ENCODE measurements at places on chromosomes 6 and 20.
A peak's percentile ranks its signal among the peaks of the same experiment; 100 is the strongest.

DNA sequence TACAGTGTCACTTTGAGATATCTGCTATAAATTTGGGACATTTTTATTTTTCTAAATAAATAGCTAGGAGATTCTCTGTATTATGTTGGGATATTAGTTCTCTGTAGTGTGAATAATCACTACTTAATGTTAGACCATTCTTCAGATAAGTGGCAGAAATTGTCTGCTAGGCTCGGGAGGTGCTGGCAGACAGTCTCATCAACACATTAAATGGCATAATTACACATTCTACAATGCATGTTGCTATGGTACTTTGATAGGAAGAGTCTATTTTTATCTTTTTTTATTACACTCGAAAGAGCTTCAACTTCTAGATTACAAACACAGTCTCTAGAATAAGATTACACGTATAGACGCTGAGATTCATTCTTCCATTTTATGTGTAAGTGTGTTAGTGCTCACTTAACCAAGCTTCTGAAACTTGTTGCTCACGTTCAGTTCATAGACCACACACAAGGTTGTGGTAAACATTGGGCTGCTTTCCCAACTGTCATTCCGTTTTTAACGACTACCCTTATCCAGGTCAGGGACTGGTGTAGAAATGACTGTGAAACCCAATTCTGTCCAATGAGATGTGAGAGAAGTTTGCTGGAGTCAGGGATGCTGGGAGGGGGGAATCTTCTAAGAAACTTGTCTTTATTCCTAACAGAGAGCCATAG, 78.6 kb downstream of the TPBG start:
- DNase-seq: no peak

DNA sequence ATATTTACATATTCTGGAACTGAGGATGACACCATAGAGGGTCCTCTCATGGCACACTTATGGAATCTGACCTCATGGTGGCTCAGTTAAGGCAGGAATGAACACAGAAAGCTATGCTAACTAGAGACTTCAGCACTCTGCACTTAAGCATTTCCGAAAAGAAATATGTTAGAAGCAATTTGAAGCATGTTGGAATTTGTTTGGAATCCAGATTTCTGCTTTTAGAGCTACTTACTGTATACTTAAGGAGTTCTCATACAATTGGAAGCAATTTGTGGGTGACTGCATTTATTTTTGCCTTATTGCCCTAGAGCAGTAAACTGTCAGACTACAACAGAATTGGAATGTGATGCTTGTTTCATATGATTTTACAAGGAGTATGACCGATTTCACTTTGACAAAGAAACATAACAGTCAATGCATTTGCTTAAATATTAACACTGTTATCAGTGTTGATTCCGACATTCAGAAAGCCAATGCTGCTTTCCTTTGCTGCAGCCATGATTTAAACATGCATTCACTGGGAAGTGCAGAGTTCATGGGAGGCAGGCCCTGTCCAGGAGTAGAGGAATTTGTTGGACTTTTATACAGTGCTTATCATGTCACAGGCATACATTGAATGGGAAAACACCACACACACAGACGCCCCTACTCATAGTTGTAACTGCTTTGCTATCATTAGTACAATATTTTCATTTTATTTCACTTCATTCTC, 244.4 kb downstream of the SAMD5 start:
- no peak for DNase-seq

GRCh38 chr20:45318386-45318939, 10.4 kb upstream of the MATN4 start:
- no peak for DNase-seq

DNA sequence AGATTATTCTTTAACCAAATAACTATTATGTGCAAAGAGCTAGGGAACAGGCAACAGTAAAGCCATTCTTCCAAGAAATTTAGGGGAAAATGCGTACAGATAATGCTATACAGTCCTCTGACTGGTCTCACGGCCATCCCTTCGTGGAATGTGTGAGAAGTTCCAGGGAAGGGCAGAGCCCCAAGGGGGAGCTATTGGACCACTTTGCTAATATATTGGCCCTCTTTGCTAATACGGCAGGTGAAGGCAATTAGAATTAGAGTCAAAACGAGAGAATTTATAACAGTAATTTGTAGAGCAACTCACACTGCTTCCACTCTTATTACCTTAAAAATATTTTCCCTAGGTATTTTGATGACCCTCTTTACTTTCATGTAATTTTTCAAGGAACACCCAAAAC, 140.4 kb downstream of the IMPG1 start:
- no peak for DNase-seq

DNA sequence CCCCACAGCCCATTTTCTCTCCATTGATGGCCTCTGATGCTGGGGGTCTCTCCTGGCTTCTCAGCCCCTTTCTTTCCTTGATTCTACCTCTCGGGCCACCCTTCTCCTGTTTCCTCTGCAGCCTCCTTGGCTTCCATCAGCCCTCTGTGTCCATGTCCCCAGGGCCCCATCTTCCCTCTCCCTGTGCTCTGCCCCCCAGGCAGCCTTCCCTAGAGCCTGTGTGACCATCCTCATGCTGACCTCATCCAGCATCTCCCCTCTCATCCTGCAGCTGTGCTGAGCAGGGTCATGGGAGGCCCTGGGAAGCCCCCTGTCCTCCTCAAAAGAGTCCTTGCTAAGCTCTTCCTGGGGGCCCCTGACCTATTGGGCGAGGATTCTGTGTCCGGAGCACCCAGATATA, 73.4 kb upstream of the NNAT start:
- no peak for DNase-seq

GRCh38 chr6:109094416-109095035, at the start of gene SESN1:
Gene SESN1, minus strand, starts transcription at chr6:109094846. Its CDS starts 773 bp downstream, at chr6:109094073.
- peak; percentile 72 for DNase-seq

DNA sequence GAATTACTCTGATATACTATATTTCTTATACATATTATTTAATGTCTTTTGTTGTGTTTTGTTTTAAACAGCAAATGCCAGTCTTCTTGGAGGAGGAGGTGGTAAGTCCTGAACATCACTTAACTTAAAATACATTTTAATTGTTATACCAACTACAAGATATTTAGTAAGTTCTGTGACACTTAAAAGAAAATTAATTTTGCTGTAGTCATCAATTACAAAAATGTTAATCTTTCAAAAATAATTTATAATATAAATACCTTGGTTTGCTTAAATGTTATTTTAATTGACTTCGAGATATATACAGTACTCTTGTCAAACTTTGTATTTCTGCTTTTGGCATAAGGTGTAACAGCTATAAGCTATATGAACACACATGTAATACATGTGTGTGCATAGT, 156.0 kb upstream of the FLRT3 start:
- DNase-seq: no peak

GRCh38 chr6:109456710-109457561, 1.4 kb upstream of the MICAL1 start:
- no peak for DNase-seq

- no peak for DNase-seq
These were observed 53.7 kb upstream of the STX16 start for GRCh38 chr20:58597249-58597891.

DNA sequence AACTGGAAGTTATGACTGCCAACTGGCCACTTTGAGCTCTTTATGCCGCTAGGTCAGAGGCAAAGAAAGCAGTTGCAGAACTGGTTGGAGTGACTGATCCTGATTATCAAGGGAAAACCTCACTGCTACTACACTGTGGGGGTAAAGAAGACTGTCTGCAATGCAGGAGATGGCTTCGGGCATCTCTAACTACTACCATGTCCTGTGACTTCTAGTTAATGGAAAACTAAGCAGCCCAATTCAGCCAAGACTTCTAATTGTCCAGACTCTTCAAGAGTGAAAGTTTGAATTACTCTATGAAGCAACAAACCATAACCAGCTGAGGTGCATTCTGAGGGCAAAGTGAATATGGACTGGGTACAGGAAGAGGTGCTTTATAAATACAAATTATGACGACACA, 773.6 kb upstream of the SLC35B3 start:
- no peak for DNase-seq

DNA sequence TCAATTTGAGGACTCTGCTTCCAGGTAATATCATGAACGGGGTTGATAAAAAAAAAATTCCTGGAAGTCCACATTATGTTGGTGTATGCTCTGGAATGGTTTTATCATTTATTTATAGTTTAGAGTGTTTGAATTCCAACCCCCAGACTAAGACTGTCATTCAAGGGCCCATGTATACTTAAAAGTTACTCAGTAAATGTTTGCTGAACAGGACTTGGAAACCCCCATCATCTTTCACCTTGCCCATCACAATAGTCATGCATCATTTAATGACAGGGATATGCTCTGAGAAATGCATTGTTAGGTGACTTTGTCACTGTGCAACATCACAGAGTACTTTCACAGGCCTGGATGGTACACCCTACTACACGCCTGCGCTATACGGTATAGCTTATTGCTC, 104.8 kb downstream of the ATXN1 start:
- no peak for DNase-seq

DNA sequence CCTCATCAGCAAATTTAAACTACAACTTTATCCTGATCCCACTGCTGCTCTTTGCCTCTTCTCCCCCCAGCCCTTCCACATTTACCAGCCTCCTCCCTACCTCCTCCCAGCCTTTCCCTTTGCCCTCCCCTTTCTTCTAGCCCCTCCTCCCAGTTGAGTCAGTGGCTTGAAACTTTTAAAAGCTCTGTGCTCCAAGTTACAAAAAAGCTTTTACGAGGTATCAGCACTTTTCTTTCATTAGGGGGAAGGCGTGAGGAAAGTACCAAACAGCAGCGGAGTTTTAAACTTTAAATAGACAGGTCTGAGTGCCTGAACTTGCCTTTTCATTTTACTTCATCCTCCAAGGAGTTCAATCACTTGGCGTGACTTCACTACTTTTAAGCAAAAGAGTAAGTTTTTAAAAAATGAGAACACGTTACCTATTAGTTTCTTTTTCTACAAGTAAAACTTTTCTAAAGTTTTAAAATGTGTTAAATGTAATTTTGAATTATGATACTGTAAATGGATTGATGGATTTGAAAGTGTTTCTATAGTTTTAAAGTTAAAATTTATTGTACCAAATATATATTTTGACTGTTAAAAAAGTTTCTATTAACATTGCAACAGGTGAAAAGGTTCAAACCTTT, at the start of gene GJA1:
Gene GJA1 (plus strand): TSS at position 203 of the 626 bp plus-strand sequence. CDS start 11,202 bp downstream, outside the sequence.
- no peak for DNase-seq

DNA sequence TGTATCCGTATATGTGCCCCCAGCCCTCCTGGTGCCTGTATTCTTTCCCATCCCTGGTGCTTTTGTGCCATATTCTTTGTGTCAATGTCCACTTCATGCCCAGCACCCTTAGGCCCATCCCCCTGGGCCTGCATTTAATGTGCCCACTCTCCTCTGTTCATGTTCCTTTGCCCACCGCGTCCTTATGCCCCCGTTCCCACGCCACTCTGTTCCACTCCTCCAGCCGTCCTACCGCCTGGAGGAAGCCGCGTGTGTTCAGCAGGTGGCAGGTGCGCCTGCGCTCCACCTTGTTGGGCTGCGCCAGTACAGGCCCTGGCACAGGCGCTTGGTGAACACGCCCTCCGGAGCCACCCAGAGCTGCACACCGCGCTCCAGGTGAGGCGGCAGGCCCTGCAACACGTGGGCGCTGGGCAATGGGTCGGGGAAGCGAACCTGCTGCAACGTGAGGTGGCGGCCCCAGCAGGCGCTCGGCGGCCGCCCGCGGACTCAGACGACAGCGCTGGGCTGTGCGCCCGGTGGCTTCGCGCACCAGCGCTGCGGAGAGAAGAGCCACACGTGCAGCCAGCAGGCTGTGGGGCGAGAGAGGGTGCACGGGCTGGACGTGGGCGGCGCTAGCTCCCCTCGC, 4.0 kb upstream of the FOXS1 start:
- no peak for DNase-seq

GRCh38 chr6:167394339-167394738, 69.5 kb downstream of the TTLL2 start:
- no peak for DNase-seq

GRCh38 chr6:166050559-166050958, 117.1 kb downstream of the TBXT start:
- no peak for DNase-seq

DNA sequence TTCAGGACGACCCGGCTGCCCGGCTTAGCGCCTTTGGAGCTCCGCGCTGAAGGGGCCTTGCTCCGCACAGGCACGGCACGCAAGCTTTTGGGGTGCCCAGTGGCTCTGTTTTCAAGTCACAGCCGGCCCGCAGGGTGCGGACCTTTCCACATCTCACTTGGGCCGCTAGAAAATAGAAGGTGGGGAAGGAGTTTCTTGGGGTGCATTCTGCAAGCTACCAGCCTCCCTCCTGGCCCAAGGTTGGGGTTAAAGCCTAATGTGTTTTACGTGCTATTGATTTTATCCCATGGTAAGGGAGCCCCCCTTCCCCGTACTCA, 561 bp downstream of the KAT14 start:
- no peak for DNase-seq

DNA sequence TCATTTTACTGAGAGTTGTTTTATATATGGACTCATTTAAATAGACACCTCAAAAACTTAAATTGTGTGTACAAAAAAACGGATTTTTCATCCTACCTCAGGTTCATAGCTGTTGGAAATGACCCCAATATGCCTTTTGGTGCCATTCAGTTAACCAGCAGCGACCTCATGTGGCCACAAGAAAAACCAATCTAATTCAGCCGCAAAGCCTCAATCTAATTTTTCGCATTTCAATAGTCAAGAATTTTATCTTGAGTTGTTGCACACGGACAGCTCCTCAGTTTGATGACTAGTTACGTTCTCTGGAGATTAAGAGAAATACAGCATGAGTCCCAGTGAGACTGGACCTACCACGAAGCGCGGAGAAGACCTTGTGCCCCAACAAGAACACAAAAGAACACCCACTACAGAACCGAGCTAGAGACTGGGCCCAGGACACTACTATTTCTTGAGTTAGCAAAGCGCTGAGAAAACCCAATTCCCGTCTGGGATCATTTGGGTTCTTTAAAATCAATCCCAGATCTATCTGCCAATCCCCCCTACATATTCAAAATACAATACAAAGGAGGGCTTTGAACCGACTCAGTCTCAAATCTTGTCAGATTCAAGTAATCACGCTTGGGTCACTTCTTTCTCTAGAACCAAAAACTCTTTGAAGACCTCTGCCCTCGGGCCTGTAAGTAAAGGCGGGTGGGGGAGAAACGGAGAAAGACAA, 1.1 kb downstream of the TCP11 start:
- DNase-seq: no peak

GRCh38 chr6:2877057-2877882, 25.8 kb downstream of the SERPINB9 start:
- DNase-seq: no peak

- no peak for DNase-seq
These were observed 111.0 kb downstream of the TCP11 start for GRCh38 chr6:35030099-35030498.

DNA sequence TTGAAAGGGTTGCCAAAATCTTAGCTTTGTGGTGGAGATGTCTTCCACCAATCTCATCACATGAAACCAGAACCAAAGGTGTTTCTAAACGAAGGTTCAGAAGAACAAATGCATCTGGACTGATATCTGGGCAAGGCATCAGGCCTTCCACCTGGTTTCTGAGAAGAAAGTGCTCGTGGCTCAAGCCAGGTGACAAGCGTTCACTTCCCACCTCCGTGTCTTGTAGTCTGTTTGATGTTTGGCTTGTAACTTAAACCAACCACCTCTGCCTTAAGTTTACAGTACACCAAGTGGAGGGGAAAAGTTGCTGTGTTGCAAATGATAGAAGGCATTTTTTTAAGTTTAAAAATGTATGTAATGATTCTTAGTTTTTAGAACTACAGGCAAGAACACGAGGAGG, 66.9 kb upstream of the MAP3K7 start:
- no peak for DNase-seq

All from stimulated activated CD8-positive, alpha-beta memory T cell treated with anti-CD3 and anti-CD28 coated beads, Interleukin-4, amount 100 ng/mL, for 4 hours (primary cell).